Activated T-helper 1 cell treated with anti-CD3 and anti-CD28 coated beads, Interleukin-2, amount 50 U/mL, for 16 hours (primary cell): ENCODE measurements at places on chromosomes 5 and 9.

DNA sequence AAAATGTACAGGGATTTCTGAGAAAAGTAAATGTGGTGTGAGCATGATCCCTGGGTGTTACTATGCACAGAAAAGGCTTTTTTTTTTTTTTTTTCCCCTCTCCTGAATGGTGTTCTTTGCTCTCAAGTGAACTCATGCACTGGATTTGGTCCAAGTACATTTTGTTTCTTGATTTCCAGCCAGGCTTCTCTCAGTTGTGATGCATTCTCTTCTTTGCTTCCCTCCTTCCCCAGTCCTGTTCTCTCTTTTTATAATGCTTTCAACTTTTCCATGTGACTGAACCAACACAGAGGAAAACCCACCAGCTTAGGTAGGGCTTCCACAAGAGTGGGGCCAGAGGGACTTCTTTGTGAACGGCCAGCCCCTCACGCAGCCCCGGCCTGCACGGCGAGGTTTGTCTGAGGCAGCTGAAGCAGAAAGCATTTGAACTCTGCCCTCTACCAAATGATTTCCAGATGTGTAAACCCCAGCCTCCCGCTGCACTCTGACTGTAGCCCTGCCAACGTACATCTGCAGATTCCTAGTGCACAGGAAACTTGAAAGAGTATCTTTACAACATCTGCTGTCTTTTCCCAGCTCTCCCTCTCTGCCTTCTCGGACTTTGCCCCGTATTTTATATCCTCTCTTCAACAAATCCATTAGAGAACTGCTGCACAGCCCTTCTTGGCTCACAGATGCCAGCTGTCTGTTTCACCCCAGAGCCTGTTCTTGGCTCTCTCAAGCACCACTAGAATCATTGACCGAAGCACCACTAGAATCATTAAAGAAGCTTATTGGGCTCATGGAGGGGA is 71.8 kb upstream of the CD180 start:
- no peak for DNase-seq

DNA sequence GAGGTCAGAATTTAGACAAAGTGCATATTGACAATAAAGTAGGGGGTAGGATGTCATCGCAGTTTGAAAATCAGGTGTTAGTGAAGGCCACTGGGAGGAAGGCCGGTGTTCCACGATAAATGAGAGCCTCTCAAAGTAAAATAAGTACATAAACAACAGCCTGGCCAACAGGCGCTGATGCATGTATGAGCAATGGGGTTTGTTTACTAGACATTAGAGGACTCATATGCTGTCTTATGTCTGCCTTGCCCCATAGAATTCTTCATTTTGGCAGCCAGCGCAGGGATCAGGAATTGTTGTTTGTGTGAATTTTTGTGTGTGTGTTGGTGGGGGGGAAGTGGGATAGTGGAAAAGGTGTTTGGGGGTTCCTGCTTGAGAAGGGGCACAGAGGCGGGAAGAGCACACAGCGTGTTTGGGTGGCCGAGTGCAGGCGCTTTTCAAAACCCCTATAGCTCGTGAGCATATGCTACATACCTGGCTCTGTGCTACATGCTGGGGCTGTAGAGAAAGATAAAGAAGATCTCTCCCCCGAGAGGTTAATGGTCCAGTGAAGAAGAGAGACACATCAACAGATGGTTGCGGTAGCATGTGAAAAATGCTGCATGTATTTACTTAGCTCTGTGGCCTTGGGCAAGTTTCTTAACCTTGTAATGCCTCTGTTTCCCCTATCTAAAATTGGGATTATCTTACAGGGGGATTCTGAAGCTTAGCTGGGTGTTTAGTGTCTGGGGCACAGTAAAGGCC is 11.5 kb downstream of the SNX30 start:
- DNase-seq, result no peak

GRCh38 chr5:137887831-137888230 is 1.4 kb upstream of the PKD2L2 start:
- DNase-seq, result no peak

GRCh38 chr9:111916234-111916645 is 19.6 kb downstream of the UGCG start:
- no peak for DNase-seq

- no peak for DNase-seq
Observed at GRCh38 chr5:124825983-124826337, 79.5 kb upstream of the ZNF608 start.
